ENCODE measurements at places on chromosomes 2 and 18. TPM values are rescaled to one million over a fixed set of nuclear protein-coding genes. Genes with fewer than 3 reads are reported as not detected.

Gene KRCC1
- 20.5 TPM for polyA plus RNA-seq

Gene CSRNP3
- polyA plus RNA-seq, result 1.7 TPM

Gene MRO
- 0.67 TPM for polyA plus RNA-seq

Gene EFR3B
- polyA plus RNA-seq, result 18.5 TPM

Gene HOXD12
- polyA plus RNA-seq, result not detected

Gene PTPRN
- 26.7 TPM for polyA plus RNA-seq

Gene L3MBTL4
- 3.9 TPM for polyA plus RNA-seq

Gene PIGN
- 4.4 TPM for polyA plus RNA-seq

Gene PAPOLG
- polyA plus RNA-seq, result 4.5 TPM

Gene ALKAL2
- polyA plus RNA-seq, result 136 TPM

Gene GKN1
- polyA plus RNA-seq, result 1.7 TPM

Gene E2F6
- 11.4 TPM for polyA plus RNA-seq

Gene CLIP4
- 7.3 TPM for polyA plus RNA-seq

Gene MAIP1
- polyA plus RNA-seq, result 6.6 TPM

Gene TTC39C
- polyA plus RNA-seq, result 35.9 TPM

Gene MRPS5
- polyA plus RNA-seq, result 72.0 TPM

Gene SLC8A1
- 4.7 TPM for polyA plus RNA-seq

Gene LONRF2
- 8.4 TPM for polyA plus RNA-seq

Gene HOXD13
- not detected for polyA plus RNA-seq

Gene HRH4
- not detected for polyA plus RNA-seq

Gene ZNF385B
- 2.0 TPM for polyA plus RNA-seq

Gene GREB1L
- 0.61 TPM for polyA plus RNA-seq

Gene HOXD8
- polyA plus RNA-seq, result 17.3 TPM

Gene SP140
- 1.9 TPM for polyA plus RNA-seq

Gene MPHOSPH10
- 29.0 TPM for polyA plus RNA-seq

Gene ODC1
- 204 TPM for polyA plus RNA-seq

Gene DES
- 60.1 TPM for polyA plus RNA-seq

Gene TMEM17
- 1.5 TPM for polyA plus RNA-seq

Gene FEV
- 16.5 TPM for polyA plus RNA-seq
